Adipocyte (in vitro differentiated cells): ENCODE measurements at places on chromosomes 16 and 17.
A peak's percentile ranks its signal among the peaks of the same experiment; 100 is the strongest.

GRCh38 chr16:79183571-79183970, 417.0 kb downstream of the MAF start:
- no peak for DNase-seq

DNA sequence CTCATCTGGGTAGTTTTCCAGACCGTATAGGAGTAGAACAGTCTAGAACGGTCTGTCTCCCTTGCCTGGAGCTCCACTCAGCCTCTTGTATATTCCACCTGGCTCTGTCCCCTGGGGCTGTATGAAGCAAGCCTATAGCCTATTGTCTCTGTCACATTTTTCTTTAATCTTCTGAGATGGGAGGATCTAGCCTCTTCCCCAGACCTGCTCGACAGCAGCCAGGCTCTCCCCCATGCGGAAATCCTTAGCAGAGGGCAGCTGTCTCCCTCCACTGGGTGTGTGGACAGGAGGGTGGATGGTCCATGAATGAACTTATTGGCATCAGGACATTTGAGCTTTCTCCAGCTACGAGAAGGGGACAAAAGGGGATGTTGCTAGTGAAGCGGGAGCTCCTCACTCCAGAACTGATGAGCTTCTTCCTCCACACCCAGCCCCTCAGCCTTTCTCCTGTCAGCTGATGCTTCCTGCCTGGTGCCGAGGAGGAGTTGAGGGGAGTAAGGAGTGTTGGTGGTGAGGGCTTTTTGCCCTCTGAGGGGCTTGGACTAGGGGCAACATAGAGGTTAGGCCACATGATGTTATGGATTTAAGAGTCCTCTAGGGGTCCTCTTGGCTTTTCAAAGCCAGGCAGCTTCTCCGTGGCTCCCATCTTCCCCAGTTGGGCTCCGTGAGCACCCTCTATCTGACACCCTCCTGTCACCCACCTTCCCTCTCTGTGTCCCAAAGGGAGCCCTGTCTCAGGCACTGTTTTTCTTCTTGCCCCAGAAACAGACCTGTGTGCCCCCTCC, 28.0 kb downstream of the ARHGAP23 start:
- peak; percentile 39 for DNase-seq

DNA sequence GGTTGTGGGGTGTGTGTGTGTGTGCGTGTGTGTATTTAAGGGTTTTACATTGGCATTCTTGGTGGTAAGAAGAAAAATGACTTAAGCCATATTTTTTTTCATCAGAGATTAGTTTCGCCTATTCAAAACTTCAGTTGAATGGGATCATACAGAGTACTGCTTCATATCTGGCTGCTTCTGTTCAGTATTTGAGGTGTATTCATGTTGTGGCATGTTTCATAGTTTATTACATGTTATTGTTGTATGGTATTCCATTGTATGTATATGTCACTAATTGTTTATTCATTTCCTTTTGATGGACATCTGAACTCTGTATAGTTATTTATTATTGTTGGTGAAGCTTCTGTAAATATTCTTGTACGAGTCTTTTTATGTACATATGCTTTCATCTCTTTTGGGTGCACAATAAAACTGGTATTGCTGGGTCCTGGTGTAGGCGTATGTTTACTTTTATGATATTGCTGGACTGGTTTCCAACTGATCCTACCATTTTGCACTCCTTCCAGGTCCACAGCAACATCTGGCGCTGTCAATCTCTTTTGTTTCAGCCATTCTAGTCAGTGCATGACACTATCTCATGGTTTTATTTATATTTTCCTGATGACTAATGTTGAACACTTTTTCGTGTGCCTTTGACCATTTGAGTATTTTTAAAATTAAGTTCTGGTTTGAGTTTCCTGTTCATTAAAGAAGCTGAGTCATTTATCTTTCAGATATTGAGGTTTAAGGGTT, 77.4 kb upstream of the MAF start:
- no peak for DNase-seq

DNA sequence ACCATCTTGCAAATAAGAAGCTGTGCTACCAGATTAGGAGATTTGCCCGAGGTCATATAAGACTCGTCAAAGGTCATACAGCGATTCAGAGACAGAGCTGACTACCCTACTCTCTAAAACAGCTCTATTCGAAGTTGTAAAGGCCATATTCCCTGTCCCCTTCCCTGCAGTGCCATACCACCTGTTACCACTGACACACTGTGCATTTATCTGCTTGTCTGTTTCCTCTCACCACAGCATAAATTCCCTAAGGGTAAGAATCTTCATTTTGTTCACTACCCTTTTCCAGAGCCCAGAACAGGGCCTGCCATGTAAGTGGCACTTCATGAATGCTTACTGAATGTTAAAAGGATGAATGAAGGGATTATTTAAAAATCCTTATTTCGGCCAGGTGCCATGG, 3.4 kb upstream of the KSR1 start:
- no peak for DNase-seq

DNA sequence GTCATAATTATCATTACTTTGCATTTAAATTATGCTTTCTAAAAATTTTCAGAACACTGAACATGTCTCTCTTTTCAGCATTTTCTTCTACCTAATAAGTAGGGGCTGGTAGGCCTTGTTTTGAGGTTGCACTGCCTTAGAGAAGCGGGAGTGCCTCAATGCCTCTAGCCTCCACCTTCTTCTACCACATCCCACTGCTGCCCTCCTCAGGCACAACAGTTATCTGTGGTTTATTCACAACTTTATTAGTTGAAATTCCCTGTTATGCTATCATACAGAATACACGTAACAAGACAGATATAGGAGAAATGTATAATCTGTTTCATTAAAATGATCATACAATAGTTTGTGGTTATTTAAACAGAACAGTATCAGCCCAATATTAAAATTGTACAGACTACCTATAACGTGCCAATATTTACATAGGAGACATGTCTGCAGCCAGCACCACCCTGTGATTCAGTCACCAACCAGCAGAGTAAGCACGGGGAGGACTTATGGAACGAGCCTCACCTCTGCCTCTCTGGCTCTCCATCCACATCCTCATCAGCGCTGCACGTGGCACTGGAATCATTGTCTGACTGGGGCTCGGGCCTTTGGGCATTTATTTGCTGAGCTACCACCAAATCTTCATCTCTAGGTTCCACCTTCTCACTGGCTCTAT, 101.2 kb downstream of the TTC19 start:
- no peak for DNase-seq

DNA sequence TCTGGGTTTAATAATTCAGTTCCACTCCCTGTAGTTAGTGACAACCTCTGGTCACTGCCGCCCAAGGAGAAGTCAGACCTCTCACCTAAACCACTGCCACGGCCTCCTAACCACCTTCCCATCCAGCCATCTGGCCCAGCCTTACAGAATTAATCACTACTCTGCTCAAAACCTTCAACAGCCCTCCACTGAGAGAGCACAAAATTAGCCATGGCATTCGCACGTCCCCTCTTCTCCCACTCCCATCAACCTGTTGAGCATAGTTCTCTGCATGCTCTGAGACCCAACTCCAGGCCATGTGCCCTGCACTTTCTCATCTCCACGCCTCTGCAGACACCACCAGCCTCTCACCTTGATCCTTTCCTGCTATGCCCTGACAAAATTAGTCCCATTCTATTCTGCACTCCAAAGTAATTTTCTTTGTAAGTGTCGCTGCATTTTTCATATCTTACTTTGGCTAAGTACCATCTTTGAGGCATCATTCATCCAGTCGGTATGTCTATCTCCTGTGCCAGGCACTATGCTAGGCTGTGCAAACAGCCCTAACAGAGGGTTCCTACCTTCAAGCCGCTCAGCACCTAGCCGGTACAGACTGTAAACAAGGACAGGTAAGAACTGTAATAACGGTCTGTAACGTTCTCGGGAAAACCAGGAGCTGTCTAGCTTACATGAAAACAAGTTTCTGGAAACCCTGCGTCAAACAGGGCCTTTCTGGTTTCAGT, 963 bp downstream of the COPRS start:
- DNase-seq: no peak

DNA sequence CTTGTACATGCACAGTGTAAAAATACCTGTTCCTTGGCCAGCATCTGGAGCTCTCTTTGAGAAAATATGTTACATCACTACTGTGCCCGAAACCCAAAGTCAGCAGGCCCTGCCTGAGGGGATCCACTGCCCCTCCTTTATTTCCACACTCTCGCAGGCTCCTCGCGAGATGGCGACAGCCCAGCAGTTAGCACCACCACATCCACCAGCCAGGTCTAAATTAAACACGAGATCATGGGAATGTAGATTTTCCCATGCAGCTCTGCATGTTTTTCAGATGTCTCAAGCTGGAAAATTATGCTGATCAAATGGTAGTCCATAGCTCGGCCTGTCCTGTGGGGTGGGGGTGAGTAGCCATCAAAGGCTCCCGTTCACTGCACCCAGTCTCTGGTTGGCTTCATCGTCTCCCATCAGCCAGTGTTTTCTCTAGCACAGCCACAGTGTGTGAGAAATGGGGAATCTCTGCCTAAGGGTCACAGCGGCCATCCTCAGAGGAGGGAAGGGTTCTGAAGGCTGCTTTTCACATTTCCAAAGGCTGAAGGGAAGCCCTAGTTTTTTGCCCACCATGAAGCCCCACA, 34.7 kb downstream of the EPN2 start:
- no peak for DNase-seq

DNA sequence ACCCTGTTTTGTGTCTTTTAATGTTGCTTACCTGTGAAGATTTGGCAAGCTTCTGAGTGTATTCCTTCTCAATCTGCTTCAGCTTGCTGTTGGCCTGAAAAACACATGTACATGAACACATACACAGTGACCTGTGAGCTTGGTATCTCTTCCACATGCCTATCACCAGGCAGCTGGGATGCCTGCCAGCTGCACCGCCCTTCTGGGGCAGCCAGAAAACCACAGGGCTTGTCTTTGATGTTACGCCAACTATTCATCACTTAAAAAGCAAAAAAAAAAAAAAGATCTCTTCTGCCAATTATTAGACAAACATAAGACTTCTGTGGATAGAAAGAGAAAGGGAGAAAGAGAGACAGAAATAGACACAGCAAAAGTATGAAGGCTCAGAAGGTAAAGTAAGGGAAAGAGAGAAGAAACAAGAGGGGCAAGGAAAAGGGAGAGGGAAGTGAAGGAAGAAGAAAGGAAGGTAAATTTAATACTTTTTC, 189.2 kb upstream of the AXIN2 start:
- peak; percentile 80 for DNase-seq

- no peak for DNase-seq
These were observed 439 bp upstream of the TMEM231 start for GRCh38 chr16:75556431-75556950.

GRCh38 chr17:50358177-50358576, 12.3 kb downstream of the XYLT2 start:
- no peak for DNase-seq

DNA sequence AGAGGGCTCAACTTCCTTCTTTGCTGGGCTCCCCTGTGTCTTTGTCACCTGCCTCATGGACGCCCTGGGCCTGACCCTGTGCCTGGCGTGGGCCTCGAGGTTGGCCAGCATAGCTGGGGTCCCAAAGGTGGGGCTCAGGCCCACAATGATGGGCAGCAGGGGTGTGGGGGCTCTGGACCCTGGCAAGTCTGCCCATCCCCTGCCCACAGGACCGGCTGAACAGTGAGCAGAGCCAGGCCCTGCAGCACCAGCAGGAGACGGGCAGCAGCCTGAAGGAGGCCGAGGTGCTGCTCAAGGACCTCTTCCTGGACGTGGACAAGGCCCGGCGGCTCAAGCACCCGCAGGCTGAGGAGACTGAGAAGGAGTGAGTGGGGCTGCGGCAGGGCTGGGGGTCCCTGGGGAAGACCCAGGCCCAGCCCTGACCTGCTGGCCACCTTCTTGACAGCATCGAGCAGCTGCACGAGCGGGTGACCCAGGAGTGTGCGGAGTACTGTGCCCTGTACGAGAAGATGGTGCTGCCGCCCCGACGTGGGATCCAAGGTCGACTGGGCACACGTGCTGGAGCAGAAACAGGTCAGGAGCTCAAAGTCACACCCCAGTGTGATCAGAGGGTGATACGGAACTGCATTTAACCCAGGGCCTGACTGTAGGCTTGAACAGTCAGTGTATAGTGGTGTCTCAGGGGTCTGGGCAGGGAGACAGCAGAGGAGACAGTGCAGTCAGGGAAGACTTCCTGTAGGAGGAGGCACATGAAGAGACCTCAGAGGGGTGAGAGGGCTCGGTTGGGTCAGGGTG, 3.8 kb downstream of the EVPLL start:
- no peak for DNase-seq

- no peak for DNase-seq
These were observed 20.1 kb downstream of the PIEZO1 start for GRCh38 chr16:88764913-88765349.

- no peak for DNase-seq
These were observed 202.6 kb downstream of the CYLD start for GRCh38 chr16:50944436-50944835.

GRCh38 chr16:11800382-11800718, 3.3 kb upstream of the ZC3H7A start:
- DNase-seq: no peak

DNA sequence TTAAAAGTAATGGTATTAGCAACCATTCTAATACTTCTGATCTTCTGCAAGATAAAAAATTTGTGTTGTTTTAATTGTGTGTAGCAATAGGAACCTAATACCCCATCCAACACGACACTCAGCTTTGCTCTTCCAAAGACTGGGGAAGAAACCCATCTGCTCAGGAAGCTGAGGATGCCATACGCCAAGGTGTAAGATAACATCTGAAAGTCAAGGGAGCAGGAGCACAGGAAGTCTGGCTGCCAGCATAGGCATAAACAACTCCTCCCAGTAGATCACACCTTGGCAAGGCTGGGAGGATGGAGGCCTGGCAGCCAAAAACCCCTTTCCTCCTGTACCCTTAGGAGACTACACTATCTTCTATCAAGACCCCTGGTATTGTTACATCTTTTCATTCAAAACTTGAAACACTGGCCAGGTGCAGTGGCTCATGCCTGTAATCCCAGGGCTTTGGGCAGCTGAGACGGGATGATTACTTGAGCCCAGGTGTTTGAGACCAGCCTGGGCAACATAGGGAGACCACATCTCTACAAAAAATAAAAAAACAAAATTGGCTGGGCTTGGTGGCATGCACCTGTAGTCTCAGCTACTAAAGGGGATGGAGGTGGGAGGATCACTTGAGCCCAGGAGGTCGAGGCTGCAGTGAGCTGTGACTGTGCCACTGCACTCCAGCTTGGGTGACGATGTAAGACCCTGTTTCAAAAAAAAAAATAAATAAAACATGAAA, 5.7 kb upstream of the SPHK1 start:
- no peak for DNase-seq

DNA sequence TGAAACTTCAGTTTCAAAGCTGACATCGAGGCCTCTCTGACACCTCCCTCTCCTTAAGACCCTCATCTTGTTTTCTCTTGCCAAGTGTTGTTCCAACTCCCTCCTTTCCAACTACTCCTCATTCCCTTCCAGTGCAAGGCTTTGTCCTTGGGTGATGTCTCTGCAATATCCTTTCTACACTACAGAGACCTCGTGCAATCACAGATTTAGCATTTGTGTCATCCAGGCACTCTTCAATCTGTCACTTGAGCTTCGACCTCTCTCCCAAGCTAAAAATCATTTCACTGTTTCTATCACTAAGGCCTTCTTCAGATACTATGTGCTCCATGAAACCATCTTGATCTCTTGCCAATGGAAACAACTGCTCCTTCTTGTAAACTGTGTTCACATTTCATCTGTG, 31.6 kb downstream of the TEKT3 start:
- DNase-seq: no peak
